ENCODE measurements at places on chromosomes 13 and 19.

DNA sequence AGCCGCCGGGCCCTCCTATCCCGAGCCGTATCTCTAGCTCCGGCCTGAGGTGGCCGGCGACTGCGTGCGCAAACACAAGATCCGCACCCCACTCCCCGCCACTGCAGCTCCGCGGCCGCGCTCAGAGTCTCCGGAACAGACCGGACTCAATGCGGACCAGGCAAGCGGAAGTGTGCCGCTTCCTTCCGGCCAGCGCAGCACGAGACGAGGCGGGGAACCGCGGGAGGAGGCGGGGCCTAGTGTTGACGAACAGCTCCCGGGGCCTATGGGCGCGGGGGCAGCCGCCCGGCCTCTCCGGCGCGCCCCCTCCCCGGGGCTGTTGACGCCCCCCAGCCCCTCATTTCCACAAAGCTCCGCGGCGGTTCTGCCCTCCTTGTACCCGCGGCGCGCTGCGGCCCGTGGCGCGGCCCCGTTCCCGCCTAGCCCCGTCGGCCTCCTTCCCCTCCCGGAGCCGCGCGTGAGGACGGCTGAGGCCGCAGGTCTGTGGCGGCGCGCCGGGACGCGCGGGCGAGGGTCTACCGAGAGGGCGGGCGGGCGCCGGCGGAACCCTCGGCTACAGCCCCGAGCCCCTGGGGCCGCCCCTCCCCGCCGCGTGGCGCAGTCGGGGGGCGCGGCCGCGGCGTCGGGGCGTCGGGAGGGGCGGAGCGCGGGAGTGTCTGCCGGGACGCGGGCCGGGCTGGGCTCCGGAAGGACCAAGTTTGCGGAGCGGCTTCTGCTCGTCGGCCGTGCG, at the start of gene DPY19L3:
TSS of gene DPY19L3 (plus strand) at position 340 of the 730 bp plus-strand sequence. CDS start 2,484 bp downstream, outside the sequence.
- peak; percentile 83 for DNase-seq

- DNase-seq, result no peak
Measured at GRCh38 chr13:30191491-30192100, 115.8 kb downstream of the KATNAL1 start.

DNA sequence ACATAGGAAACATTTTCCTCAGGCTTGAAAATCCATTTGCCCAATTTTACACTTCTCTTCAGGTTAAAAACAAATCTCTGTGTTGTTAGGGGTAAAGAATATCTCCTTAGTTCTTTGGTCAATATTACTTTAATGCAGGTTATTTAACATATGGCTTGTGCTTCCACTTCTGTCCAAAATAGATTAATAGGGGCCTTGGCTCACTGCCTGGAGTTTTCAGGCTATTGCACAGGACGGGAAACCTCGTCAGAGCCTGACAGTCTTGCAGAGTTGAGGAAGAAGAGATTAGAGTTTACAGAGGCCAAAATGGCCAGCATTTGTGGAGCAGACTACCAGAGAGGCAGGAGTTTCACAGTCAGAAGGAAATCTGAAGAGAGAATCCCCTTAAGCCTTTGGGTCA, 863.9 kb upstream of the GPC6 start:
- no peak for DNase-seq

DNA sequence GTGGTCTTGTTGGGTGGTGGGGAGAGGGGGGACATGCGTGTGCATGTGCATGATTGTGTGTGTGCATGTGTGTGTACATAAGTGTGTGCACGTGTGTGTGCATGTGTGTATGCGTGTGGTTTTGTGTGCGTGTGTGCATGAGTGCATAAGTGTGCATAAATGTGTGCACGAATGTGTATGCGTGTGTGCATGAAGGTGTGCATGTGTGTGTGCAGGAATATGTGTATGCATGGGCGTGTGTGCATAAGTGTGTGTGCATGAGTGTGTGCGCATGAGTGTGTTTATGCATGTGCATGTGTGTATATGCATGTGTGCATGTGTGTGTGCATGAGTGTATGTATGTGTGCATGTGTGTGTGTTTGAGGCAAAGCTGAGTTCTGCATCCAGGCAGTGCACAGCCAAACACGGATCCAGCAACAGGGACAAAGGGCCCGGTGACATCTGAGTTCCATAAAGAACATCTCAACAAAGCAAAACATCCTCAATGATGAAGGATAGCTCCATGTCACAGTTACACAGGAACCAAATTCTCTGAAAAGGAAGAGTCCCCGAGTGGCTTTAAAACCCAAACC, 86.0 kb upstream of the FARP1 start:
- no peak for DNase-seq

- DNase-seq, result no peak
Measured at GRCh38 chr19:51771376-51772130, 10.6 kb downstream of the FPR2 start.

DNA sequence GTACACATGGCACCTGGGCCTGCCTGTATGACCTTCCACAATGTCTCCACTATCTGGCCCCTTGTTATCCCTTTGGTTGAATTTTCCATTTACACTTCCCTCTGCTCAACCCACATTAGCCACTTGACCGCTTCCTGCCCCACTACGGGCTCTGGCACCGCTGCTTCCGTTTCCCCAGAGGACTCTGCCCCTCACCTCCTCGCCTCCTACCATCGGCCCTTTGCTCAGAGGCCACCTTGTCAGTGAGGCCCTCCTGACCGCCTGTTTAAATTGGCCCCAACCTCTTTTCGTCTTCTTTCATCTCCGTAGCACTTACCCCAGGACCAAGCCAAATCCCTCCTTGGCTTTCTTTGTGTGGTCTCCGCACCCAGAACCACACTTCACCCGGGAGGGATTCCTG, 47.4 kb downstream of the SOX1 start:
- DNase-seq, result no peak

- DNase-seq, result no peak
Measured at GRCh38 chr19:8206147-8207087, 2.8 kb upstream of the CERS4 start.

GRCh38 chr19:5683177-5683886, 2.5 kb downstream of the HSD11B1L start:
- DNase-seq, result no peak

DNA sequence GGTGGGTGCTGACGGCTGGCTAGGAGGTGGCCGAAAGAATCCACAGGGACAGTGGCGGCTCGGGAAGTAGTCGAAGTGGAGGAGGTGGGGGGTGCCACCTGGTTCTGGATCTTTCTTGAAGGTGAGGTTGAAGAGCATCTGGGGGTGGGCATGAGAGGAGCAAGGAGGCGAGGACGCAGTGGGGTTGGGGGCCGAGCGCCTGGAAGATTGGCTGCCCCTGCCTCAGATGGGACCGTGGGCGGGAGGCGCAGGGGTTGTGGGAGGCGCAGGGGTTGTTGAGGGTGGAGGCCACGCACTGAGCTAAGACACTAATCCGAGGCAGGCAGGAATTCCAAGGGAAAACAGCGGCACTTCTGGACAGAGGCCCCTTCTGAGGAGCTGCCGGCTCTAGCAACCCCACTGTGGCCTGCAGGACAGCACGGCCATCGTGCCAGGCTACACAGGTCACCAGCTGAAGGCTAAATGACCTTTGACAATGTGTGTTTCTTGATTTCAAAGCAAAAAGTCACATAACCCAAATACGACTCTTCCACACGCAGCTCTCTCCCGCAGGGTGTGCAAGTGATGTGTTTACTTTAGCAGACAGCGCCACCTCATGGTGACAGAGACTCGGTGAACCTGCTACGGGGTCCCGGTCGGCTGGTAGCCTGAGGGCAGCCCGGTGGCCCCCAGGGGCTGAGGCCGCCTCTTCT, 44.1 kb upstream of the RANBP3 start:
- peak; percentile 73 for DNase-seq

DNA sequence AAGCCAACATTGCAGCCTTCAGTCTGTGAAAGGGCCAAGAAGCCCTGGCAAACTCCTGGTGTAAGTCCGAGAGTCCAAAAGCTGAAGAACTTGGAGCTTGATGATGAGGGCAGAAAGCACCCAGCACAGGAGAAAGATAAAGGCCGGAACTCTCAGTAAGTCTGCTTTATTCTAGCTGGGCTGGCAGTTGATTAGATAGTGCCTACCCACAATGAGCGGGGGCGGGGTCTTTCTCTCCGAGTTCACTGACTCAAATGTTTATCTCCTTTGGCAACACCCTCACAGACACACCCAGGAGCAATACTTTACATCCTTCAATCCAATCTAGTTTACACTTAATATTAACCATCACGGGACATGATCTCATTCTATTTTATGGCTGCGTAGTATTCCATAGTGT, 1317.1 kb downstream of the SLITRK1 start:
- no peak for DNase-seq

DNA sequence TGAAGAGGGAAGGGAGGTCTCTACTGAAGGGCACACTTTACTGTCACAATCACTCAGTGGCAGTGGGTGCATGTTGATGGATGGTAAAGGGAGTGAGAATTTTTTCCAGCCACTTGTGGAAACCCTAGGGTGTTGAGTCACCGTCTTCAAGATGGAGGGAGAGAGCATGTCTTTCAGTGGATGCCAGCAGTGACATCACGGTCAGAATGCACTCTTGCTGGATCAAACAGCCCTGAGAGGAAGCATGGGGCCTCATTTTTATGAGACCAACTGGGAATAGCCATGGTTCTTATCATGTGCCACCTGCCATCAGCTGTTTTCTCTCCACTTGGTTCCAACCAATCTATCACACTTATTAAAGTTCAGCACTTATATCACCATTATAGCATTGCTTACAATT, 182.5 kb downstream of the KCNRG start:
- no peak for DNase-seq

Measured in Kasumi-1 (cell line).